Right atrium auricular region (tissue), 2 donors: ENCODE measurements at places on chromosomes 12 and 14.

DNA sequence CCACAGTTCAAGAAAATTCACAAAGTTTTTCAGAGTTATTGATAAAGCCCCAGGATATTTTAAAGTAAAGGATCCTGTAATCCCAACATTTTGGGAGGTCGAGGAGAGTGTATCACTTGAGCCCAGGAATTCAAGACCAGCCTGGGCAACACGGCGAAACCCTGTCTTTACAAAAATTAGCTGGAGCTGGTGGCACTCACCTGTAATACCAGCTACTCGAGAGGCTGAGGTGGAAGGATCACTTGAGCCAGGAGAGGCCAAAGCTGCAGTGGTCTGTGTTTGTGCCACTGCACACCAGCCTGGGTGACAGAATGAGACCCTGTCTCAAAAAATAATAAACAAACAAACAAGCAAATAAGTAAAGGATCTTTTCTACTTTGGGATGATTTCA lies 39.5 kb upstream of the LRRK2 start:
- no peak for DNase-seq

- no peak for DNase-seq
These were observed 182.9 kb downstream of the NOVA1 start for GRCh38 chr14:26414926-26415325.

DNA sequence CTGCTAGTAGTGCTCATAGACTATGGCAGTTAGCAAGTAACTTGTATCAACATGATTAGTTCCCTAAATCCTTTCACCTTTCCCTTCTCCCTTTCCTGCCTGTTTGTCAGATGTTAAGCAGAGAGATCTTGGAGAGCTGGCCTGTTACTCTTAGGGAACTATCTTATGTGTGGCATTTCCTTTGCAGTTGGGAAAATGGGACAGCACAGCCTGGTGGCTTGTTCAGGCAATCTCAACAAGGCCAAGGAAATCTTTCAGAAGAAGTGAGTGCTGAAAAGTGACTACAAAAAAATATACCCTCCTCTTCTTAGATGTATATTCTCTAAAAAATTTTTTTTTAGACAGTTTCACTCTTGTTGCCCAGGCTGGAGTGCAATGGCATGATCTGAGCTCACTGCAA lies 7.4 kb downstream of the PARP2 start:
- no peak for DNase-seq

- DNase-seq = no peak
These were observed 140.6 kb downstream of the EGLN3 start for GRCh38 chr14:33810308-33810707.

DNA sequence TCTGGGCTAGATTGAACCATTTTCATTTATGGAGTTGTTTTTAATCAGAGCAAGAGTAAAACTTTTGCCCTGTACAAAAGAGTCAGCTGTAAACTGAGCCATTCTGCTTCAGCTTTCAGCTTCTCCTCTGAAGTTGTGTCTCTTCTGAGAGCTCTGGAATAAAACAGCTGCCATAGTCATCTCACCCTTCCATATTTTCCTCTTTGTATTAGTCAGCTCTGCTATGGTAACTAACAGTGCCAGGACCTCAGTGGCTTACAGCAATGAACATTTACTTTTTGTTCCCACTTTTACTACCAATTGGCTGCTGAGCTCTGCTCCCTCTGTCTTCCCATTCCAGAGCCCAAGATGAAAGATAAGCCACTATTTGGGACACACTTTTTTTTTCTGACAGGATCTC lies 178.5 kb downstream of the DAD1 start:
- DNase-seq = no peak

DNA sequence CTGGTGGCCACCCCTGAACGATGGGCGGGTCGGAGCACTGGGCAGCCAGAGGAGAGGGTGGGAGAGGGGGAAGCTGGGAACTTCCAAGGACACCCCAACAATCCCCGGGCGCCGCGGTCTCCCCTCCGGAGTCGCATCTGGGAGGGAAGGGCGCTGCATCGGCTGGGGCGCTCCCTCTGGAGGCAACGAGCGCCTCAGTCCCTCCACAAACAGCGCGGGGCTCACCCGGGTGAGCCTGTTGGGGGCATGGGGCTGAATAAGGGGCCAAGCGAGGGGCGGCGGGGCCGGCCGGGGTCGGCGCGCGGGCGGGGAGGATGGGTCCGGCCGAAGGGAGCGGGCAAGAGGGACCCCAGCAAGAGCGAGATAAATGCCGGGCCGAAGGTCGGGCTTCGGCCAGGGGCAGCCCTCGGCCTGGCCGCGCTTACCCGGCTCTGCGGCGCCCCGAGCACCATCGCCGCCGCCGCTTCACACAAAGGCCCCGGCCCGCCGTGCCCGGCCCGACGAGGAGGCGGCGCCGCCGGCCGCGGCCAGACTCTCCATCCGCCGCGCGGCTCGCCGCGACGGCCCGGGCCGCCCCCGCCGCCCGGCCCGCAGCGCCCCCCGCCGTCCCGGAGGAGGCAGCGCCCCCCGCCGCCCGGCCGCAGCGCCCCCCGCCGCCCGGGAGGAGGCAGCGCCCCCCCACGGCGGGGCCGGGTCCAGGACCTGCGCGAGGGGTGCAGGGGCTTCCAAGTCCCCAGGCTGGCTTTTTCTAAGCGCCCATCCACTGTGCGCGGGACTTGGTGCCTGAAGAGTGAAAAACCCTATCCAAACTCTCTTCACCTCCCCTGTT lies at the start of gene ZBTB39:
Gene ZBTB39 (minus strand): TSS at position 567 of the 829 bp plus-strand sequence. CDS start 1,629 bp downstream, outside the sequence.
- no peak for DNase-seq

DNA sequence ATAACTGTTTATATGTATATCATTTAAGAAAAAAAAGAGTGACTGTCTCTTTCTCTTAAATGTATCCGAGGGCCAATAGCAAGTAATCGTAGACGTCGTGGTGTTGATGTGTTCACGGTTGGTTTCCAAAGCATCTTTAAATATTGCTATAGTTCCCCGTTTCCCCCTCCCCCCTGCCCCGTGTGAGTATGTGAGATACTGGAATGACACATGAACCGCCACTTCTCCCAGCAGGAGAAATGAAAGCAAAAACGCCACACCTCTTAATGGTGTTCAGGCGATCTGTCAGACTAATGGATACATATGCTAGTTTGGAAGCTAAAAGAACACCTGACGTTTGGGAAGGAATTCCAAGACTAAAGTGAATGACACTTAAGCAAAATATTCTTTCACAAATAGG lies 258.3 kb downstream of the FOXN3 start:
- no peak for DNase-seq

DNA sequence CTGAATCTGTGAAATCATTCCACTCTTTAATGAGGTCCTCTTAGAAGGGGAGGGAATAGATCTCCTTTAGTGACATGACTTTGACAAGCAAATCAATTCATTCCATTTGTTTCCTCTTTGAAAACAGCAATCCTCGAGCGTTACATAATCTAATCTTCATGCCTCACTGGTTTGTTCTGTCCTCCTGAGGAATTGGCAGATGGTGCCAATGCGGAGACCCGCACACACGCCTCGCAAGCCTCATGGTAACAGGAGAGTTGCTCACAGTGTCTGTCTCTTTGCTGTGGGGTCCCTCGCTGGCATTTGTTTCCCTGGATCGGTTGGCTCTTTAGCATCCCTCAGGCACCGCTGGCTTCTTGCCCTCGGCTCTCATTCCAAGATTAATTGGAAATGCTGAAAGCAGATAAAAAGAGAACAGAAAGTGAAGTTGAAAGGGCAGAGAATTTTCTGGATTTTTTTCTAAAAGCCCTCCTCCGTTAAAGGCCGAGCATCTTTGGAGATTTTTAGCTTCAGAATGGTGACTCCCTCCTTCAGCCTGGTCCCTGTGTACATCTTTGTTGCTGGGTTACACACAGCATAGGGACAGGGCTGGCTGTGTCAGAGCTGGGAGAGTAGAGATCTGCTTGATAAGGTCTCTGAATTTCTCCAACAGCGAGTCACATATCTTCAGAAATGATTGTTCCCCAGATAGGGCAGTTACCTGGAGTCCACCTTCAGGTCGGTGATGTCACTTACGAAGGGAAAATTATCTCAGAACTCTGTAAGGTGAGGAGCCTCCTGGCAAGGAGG lies 10.1 kb upstream of the CABP1 start:
- no peak for DNase-seq

DNA sequence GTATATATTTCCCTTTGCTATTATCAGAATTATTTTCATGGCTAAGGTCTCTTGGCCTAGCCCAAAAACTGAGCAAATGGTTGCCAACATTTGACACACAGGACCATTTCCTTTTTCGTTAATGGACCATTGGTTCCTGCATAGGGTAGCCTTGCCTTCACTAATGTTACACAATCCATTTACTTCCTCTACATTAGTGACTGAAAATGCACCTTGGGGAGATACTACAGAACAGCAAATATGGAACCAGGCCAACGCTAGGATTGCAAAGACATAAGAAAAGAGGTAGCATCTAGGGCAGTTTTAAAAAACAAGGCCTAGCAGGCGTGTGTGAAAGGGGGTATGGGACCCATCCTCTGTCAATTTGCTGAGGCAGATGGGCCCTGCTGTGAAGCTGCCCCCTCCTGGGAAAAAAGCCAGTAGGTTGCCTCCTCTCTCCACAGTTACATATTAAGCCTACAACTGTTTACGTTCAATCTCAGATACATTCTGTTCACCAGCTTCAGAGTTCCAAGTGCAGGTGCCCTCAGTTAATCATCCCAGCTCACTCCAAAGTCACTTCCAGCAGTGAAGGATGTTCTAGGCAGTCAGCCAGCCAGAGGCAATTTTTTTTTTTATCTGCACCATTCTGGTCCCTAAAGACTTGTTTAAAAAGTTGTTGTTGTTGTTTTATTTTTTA lies 15.0 kb downstream of the AQP6 start:
- DNase-seq = no peak

DNA sequence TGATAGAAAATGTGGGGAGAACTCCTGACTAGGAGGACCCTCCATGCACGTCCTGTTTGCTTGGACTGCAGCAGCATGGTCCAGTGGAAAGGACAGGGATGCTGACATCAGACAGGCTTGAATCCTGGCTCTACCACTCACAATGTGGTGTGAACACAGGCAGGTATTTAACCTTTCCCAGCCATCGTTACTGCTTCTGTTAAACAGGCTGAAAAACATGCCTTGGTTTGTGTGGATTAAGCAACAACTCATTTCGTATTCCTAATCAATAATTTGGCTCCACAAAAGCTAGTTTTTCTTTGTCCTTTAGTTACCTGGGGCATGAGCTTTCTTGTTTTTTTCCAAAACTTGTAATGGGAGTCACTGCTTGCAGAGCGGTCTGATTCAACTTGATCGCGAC lies 41.0 kb downstream of the APPL2 start:
- DNase-seq = no peak

- DNase-seq = no peak
These were observed 51.9 kb downstream of the MAP1LC3B2 start for GRCh38 chr12:116610971-116611541.

- DNase-seq = no peak
These were observed 73.8 kb downstream of the KIAA0586 start for GRCh38 chr14:58501214-58501816.

DNA sequence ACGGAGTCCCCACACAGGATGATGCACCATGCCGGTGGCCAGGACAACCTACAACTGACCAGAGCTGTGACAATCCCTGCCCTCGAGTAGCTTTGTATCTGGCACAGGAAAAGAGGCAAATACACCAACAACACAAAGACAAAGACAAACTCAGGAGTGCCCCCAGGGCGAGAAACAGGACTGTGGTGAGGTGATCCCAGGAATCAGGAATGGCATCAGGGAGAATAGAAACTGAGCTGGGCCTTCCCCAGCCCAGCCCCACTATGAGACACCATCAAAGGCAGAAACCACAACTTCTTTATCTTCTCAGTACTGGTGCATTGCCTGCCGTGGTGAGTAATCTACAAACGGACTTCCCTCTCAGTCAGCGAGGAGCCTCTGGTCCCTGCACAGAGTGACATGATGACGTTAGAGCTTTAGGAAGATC lies 157.7 kb downstream of the TTC7B start:
- DNase-seq = no peak
